ENCODE measurements at places on chromosomes 2 and 18.

DNA sequence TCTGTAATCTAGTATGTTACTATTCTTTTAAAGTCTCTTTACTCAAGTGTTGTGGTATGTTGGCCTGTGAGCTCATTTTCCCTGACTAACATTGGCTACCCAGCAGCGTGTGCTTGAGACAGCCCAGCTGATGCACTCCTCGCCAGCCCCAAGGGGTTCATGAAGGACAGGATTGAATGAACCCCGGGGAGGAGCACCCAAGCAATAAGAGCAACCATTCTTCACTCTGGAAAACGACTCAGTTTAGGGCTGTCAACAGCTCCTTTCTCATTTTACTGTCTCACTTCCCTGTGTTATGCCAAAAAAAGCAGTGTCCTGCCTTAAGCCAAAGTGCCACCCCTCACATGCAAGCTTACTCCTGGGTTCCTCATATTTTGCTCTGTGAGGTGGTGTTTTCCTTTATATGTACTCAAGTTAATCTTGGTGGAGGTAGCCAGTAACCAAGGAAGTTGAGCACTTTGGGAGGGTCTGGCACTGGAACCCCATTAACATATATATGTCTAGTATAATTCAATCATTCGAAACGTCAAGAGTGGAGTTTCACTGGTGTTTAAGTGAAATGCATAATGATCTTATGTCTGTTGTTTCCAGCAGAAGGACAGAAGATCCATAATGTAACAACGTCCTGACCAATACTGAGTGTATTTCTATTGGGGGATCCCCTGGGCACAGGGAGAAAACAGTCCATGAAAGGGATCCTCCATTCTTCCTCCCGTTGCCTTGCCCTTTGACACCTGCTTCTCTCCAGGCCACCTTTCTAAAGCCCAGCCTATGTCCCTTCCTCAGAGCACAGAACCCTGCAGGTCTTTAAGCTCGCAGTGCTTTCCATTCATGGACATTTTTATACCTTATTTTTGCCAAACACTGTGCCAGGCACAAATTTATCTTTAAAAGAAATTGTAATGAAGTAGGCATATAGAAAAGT, 43.2 kb downstream of the ATIC start:
- DNase-seq = no peak

DNA sequence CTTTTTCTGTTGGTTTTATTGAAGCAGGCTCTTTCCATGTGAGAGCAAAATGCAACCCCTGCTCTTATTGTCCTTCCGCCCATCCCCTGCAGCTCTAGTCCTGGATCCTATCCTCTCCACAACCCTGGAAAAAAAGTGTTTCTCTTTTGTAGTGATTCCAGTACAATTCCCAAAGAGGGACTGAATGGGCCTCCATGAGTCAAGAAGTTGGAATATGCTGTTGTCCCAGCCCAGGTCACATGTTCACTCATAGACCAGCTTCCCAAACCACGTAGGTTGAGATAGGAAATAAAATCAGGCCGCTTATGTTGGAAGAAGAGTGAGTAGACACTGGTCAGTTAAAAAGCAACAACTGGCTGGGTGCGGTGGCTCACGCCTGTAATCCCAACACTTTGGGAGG, 39.4 kb downstream of the CPO start:
- DNase-seq = no peak

- no peak for DNase-seq
Observed at GRCh38 chr2:79512442-79513401, at the start of gene CTNNA2. Gene CTNNA2, plus strand, starts transcription at chr2:79513051.

- DNase-seq = peak; percentile 78
Observed at GRCh38 chr2:133377021-133377481, 191.2 kb downstream of the NCKAP5 start.

- DNase-seq = no peak
Observed at GRCh38 chr2:168371273-168372019, 84.6 kb upstream of the CERS6 start.

GRCh38 chr18:58590839-58591238, 38.1 kb downstream of the ALPK2 start:
- no peak for DNase-seq

Measured in AG04449 (cell line).